ENCODE measurements at places on chromosomes 3 and 15.

DNA sequence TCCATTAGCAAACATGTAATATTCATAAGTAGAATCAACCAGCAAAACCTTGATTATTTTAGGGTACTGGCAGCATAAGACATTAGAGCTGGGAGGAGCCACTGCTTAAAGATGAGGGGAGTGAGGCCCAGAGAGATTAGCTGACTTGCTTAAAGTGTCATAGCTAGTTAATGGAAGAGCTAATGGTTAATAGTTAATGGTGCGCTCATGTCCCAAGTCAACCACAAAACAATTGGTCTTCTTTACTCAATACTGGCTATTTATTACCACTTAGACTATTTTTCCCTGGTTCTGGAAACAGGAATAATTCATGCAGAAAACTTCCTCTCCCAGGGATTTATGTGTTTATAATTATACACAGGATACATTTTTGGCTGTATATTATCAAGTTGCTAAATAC is 33.1 kb downstream of the EIF4E3 start:
- peak; percentile 15 for DNase-seq

GRCh38 chr3:196998966-196999760 is 30.5 kb downstream of the MELTF start:
- DNase-seq, result no peak

- DNase-seq, result no peak
Observed at GRCh38 chr3:194396859-194397756, 2.0 kb downstream of the GP5 start.

DNA sequence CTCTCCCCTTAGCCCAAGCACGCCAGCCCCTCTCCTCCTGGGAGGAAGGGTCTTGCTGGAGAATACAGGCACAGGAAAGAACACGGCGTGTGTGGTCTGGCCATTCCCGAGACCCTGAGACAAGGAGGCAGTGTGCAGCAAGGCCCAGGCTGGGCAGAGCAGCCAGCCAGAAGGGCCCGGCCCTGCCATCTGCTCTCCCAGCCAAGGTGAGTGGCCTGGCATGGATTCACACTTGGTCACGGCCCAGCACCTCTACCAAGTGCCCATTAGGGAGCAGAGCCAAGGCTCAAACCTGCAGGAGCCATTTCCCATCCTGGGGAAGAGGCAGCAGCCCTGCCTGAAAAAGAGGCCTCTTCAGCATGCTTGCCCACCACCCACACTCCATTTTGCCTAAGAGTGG is 28.6 kb downstream of the MEGF11 start:
- DNase-seq, result no peak

DNA sequence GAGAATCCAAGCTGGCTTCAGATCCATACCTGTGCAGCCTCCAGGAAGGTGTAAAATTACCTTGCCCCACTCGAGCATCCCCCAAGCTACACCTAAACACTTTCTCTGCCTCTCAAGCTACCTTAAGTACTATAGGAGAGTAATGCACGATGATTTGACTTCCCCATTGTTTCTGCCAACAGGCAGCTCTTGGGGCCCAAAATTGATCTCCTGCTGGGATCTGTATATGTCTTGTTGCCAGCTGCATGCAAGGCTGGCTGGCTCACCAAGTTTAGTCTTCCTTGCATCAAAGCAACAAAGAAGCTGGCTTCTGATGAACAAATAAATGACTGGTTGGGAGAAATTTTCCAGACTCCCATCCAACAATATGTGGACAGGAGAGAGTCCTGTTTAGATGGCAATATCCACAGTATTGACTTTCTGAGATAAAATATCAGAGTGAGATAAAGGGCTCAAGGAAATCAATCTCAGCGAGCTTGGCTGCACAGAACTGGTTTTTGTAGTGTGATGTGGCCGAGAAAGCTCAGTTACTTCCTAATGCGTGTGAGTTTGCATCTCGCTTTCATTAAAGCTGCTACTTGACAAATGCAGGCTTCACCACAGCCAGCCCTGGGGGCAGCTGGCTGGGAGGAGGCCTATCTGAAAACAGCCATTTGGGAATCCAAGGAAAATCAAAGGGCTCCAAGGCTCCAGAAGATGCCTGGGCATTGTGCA is 140.7 kb downstream of the MINAR1 start:
- no peak for DNase-seq

- DNase-seq, result no peak
Observed at GRCh38 chr3:178289544-178290160, 246.6 kb upstream of the KCNMB2 start.

GRCh38 chr15:82045179-82045891 is 483 bp downstream of the MEX3B start:
- DNase-seq, result peak; percentile 40

GRCh38 chr15:96146726-96147125 is 183.8 kb upstream of the NR2F2 start:
- no peak for DNase-seq

DNA sequence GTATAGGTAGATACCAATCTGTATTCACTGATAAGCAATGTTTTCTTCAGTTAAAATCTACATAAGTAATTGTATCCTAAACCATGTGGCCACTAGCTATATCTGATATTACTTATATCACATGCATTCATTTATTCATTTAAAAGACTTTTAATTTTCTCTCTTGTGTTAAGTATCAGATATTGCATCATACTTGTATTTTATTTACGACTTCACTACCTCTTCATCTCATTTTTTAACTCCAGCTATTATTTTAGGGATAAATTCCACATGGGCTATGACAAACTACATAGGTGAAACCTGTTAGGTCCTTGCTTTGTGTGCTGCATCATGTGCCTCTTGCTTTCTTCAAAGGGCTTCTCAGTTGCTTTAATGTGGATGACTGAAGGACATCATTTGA is 1018.3 kb downstream of the ZPLD1 start:
- DNase-seq, result no peak

- DNase-seq, result no peak
Observed at GRCh38 chr3:106013971-106014370, 145.2 kb upstream of the CBLB start.

- DNase-seq, result no peak
Observed at GRCh38 chr3:149812165-149812605, 830 bp upstream of the RNF13 start.

DNA sequence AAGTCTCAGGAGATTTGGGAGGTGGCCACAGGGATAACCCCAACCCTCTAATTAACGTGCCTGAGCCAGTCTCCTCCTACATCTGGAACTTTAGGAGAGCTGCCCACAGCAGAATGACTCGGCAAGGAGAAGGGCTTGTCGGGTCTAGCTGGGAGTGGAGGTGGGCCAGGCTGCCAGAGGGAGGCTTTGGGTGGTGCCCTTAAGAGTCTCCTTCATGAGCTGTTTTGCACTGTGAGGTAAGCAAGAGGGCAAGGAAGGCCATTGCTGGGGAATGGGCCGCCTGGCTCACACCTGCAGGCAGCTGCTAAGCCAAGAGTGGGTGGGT is 3.6 kb upstream of the TNK2 start:
- DNase-seq, result no peak

GRCh38 chr3:70775257-70775656 is 462.8 kb upstream of the MDFIC2 start:
- no peak for DNase-seq

DNA sequence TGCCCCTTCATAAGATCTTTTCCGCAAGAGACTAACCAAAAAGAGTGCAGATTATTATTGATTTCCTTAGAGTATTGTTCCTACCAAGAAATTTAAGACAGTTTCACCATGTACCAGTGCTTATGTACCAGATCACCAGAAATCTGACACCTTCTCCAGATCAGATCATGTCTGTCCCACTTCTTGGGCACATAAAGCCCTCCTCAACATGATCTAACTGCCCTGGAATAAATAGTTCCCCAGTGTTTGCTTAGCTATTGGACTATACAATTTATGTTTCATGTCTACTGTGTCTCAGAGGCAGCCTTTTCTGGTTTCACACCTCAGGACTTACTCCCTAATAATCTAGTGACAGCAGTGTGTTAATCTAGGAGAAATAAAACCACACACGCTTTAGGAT is 46.8 kb downstream of the NME9 start:
- DNase-seq, result no peak

DNA sequence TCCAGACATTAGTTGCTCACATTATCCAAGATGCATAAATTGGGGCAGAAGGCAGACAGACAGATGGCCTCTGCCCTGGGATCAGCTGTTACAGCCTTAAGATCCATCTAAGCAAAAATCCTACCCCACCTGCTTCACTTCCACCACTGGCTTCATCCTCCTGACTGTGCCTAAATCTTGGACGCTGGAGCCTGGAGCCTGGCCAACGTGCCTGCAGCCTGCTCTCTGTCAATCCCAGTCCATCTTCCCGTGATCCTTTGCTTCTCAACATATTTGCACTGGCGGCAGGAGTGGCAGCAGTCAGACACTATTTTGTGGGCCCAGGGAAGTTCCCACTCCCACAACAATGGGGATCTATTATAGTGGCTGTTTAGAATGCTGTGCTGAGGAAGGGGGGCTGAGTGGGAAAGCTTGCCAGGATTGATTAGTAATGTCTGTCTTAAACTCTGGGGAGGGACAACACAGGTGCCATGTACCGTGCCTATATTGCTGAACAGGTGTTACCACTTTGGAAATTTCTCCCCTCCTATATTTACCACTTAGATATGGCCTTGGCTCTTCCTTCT is 121.2 kb downstream of the MEGF11 start:
- no peak for DNase-seq

DNA sequence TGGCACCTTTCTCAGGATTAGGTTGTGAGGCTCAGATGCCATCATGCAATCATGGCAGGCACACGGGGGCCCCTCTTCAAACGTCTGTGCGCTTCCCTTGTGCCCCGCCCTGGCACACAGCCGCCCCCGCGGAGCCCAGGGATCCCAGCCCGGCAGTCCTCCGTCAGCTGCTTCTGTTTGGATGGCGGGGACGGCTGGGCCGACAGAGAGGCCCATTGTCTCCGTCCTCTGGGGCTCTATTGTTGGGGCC is 849 bp upstream of the HDAC11 start:
- no peak for DNase-seq

DNA sequence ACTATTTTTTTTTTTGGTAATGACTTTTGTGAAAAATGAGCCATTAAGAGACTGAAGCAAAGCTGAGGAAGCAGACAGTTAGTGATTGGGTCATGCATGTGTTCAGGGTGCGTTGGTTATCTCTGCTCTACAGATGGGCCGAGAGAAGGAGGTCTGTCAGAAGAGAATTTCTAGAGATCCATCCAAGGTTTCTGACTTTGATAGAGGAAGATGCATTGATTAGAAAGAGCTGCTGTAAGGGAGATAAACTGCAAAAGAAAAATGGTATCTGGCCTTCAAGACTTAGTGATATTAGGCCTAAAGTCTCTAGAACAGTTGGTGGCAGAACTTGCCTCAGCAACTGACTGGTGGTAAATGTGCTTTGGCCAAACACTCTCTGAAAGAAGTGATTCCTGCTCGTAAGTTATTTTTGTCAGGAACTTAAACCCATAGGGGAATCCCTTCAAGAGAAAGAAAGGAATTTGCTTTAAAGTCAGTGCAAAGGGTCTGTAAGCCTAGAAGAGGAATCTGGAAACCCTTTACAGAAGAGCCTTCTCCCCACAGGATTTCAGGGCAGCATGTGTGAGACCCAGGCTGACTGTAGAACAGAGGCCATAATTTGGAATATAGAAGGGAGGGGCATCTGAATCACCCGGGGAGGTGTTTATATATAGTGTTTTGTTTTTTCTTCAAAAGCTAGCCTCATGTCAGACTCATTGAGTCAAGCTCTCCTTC is 67.8 kb downstream of the OPA1 start:
- no peak for DNase-seq

DNA sequence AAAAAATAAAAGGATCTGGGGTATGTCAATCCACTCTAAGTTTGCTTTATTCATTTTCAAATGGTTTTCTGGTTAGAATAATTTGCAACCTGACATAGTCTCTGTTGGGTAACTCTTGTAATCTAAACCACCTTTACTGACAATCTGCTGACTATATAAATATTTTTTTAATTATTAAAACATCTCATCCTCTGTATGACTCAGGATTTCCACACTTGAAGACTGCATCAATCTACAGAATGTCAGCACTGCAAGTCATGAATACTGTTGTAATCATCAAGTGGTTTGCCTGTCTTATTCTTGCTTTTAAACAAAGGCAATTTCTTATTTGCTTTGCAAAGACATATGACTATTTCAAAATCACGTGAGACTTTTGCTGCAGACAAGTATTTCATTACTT is 42.1 kb downstream of the VGLL3 start:
- no peak for DNase-seq

GRCh38 chr3:134359121-134360010 is 14.9 kb downstream of the AMOTL2 start:
- DNase-seq, result no peak

GRCh38 chr15:101175401-101175800 is 76.4 kb downstream of the CHSY1 start:
- DNase-seq, result no peak

DNA sequence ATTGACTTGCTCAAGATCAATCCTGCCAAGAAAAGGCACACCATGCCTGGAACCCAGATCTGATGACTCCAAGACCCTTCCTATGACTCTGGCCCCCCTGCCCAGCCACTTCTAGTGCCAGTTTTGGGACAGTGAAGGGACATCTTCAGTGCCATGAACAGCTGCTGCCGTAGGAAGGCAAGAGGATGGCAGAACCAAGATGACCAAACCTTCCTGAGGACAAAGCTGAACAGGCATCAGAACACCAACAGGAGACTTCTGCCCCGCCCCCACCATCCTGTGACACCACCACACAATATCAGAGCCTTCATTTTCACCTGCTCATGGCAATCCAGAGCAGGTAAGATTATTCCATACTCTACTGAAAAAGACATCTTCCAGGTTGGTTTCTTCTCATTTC is 33.0 kb downstream of the ZNF445 start:
- no peak for DNase-seq

GRCh38 chr3:69232482-69232881 is 110.1 kb upstream of the LMOD3 start:
- DNase-seq, result no peak

GRCh38 chr3:31572236-31573004 is 39.7 kb downstream of the STT3B start:
- no peak for DNase-seq

GRCh38 chr15:85840079-85840801 is 45.5 kb upstream of the KLHL25 start:
- peak; percentile 71 for DNase-seq

DNA sequence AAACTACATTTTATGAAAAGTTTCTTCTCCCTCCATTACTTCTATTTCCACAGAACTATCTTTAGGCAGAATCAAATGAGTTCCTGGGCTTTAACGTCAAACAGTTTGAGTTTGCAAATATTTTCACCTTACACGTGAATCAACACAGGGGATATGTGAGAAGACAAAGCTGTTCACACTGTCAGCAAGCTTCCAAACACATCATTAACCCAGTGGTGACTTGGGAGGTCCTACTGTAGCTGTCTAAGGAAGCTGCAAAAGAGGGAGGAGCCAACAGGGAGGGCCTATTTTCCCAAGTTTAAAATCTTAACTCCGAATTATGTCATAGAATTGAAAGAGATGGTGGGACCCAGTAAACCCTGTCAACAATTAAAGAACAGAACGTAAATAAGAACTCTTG is 337.8 kb upstream of the DNAJC19 start:
- DNase-seq, result no peak

- no peak for DNase-seq
Observed at GRCh38 chr3:81033185-81033584, 728.3 kb downstream of the GBE1 start.

Data from ACHN (cell line).